ENCODE measurements at places on chromosomes 6 and 20.
A peak's percentile ranks its signal among the peaks of the same experiment; 100 is the strongest.

- no peak for DNase-seq
Observed at GRCh38 chr6:130679684-130680083, 147.5 kb upstream of the SMLR1 start.

- DNase-seq, result no peak
Observed at GRCh38 chr6:13433709-13434121, 53.7 kb downstream of the GFOD1 start.

DNA sequence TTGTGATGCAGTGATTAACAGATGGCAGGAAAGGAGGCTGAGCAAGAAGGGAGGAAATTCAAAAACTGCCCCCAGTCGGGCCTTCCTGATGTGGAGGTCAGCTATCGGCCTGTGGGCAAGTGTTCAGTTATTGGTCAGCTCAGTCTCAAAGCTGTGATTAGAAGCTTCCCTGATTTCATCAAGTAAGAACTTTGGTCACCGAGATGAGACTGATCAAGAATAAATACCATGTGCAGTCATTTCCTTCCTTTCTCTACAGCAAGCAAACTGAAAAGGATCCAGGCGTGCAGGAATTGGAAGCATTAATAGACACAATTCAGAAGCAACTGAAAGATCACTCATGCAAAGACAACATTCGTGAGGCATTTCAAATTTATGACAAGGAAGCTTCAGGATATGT lies 69.7 kb downstream of the EFHC1 start:
- no peak for DNase-seq

- DNase-seq, result no peak
Observed at GRCh38 chr6:13446381-13446780, 41.0 kb downstream of the GFOD1 start.

- no peak for DNase-seq
Observed at GRCh38 chr20:51387125-51387875, 155.2 kb downstream of the NFATC2 start.

DNA sequence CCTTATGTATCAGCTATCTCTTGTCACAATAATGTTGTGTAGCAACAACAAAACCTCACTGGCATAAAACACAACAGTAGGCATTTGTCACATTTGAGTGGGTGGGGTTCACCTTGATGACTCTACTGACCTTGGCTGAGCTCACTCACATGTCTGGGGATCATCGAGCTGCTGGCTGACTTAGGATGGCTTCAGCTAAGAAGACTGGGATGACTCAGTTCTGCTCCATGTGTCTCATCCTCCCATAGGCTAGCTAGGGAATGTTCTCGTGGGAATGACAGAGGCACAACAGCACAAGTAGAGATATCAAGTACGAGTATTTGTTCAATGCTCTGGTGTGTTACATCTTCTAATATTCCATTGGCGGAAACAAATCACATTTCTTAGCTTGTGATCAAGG lies 167.9 kb downstream of the PLCB1 start:
- no peak for DNase-seq

DNA sequence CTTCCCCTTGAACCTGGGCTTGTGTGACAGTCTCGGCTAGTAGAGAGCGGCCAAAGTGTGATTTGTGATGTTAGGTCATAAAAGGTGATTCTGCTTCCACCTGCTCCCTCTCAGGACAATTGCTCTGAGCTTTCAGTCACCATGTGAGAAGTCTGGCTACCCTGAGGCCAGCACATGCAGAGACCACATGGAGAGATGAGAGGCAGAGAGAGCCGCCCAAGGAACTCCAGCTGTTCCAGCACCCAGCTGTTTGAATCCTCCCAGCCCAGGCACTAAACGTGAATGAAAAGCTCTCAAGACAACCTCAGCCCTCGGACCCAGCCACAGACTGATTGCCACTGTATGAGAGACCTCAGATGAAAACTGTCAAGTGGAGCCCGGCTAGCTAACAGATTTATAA lies 143.4 kb upstream of the EEF1E1 start:
- no peak for DNase-seq

DNA sequence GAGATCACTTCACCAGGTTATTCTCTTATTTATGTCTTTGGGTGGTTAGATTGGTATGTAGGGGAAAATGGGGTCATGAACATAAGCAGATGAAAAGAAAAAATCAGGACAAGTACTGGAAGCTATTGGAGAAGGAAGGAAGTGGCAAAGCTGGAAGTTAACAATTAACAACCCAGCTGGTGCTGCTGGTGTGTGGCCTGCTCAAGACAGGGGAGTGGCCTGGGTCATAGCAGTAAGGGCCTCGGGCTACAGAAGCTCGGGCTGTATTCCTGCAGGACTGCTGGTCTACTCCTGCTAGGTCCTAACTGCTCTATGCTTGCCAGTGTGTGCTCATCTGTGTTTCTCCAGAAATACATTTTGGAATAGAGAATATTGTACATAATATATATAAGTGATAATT lies 19.6 kb downstream of the MYLIP start:
- no peak for DNase-seq

- DNase-seq, result no peak
Observed at GRCh38 chr6:159982731-159983506, 14.0 kb downstream of the IGF2R start.

GRCh38 chr20:61066526-61066925 lies 185.5 kb upstream of the CDH4 start:
- no peak for DNase-seq

DNA sequence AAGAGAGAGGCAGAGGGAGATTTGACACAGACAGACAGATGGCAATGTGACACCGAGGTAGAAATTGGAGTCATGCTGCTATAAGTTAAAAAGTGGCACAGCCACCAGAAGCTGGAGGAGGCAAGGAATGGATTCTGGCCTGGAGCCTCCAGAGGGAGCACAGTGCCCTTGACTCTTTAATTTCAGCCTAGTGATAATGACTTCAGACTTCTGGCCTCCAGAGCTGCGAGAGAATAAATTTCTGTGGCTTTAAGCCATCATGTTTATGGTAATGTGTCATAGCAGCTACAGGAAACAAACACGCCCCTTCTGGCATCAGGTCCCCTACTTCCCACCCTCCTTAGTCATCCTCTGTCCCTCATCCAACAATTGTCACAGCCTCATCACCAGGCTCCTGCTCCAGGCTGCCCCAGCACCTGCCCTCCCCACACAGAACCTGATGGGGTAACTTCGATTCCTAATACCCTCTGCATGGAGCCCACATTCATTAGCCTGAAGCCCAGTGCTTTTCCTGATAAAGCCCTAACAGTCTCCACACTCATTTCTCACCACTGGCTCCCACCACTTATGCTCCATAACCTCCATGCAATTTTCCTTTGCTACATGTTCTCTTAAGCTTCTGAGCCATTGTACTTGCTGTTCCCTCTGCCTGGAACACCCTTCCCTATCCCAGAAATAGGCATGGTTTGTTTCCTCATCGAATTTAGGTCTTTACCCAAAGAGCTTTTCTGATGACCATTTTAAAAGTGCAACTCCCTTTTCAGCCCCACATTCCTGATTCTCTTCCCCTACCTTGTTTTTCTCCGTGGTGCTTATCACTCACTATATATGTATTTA lies 69.7 kb upstream of the TOX2 start:
- DNase-seq, result peak; percentile 13

DNA sequence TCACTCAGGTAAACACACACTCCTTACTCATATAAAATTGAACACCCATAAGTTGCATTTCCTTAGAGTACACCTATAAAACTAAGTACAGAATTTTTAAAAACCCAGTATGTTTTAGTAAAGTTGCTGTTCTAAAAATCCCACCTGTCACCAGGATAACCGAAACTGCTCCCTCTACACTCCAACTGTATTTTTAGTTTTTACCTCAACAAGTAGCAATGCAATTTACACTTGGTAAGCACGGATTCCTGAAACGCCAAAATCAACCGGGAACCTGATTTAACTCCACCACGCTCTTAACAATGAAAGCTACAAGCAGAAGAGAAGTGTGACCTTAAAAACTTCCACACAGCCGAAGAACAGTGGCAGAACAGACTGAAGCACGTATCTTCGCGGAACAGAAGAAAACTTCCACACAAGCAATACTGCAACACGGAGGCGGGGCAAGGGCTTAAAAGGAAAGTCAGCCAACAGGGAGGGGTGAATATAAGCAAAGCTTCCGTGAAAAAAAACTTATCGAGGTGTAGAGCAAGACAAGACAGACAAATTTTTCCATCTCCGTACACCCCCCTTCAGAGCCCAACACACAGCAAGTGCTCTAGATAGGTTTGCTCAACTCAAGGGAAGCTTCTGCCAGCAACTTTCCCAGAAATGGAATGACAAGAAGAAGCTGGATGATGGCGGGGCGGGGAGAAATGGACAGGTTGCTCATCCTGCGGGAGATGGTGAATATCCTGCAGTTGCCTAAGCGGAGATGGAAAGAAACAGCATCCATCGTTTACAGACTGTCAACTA lies 1.4 kb downstream of the STAU1 start:
- DNase-seq, result peak; percentile 77

- no peak for DNase-seq
Observed at GRCh38 chr20:23122796-23123655, 36.9 kb upstream of the CD93 start.

DNA sequence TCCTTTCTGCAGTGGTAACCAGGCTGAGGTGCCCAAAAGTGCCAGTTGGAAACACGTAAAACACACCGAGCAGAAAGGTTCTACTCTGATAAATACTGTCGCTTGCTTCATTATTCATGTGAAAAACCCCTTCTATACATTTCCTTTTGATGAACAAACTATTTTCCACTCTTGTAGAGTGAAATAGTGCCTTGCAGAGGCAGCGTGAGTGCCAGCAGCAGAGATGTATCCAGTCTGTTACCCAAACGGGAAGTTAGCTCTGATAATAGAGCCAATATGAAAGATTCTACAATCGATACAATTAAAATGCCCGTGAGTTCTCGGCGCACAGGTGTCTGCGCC lies 1.5 kb downstream of the ZBTB46 start:
- no peak for DNase-seq

- no peak for DNase-seq
Observed at GRCh38 chr20:63529180-63529860, 7.9 kb downstream of the PTK6 start.

- DNase-seq, result peak; percentile 97
Observed at GRCh38 chr6:33585403-33586107, 5.5 kb upstream of the BAK1 start.

GRCh38 chr6:147808640-147809039 lies 300.1 kb downstream of the SAMD5 start:
- no peak for DNase-seq

Measured in activated T-cell treated with anti-CD3 and anti-CD28 coated beads, Interleukin-2, amount 50 U/mL, for 48 hours (primary cell).